Esophagus squamous epithelium (tissue), 5 donors: ENCODE measurements at places on chromosomes 1 and 21. TPM values are rescaled to one million over a fixed set of nuclear protein-coding genes. Genes with fewer than 3 reads are reported as not detected.

DNA sequence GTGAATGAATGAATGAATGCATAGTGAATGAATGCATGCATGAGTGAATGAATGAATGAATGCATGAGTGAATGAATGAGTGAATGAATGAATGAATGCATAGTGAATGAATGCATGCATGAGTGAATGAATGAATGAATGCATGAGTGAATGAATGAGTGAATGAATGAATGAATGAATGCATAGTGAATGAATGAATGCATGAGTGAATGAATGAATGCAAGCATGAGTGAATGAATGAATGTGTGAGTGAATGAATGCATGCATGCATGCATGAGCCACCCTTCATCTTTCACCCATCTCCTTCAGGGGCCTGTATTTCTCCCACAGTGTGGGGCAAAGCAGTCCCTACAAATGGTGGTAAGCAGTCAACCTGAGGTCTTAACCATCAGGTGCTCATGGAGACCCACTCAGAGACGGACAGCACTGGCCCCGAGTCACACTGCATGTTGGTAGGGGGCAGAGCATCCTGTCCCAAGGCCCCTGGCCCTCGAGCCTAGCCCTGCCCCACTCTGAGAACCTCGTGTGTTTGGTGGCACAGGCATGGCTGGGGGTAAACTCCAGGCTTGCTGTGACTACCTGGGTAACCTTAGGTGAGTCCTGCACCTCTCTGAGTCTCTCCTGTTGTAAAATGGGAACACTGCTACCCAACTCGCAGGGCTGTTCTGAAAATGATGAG is 28.0 kb upstream of the PAX7 start:
- DNase-seq = no peak

GRCh38 chr1:184941735-184942134 is 32.6 kb downstream of the NIBAN1 start:
- DNase-seq = no peak

- no peak for DNase-seq
These were observed 51.6 kb downstream of the FAM163A start for GRCh38 chr1:179794669-179795068.

DNA sequence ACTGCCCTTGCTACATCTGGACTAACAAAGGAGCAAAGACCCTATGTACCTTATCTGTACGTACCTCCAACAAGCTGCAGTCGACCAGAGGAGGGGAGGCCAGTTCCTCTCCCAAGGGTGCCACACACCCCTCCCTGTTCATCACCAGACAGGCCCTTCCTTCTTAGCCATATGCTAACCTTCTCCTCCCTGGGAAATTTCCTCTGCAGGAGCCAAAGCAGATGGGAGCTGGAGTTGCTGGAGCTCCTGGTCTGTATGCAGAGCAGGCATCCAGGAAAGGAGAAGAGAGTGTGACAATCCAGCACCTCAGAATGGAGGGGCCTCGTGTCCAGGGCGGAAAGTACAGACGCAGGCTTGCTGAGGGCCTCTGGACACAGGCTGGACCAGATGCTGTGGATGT is 48.5 kb downstream of the C8B start:
- no peak for DNase-seq

- DNase-seq = no peak
These were observed 31.6 kb downstream of the CLIC4 start for GRCh38 chr1:24776821-24777220.

GRCh38 chr1:206497363-206497762 is 10.0 kb upstream of the RASSF5 start:
- no peak for DNase-seq

GRCh38 chr1:157948312-157949073 is 45.0 kb upstream of the KIRREL1 start:
- no peak for DNase-seq

- DNase-seq = no peak
These were observed 103.0 kb downstream of the SSBP3 start for GRCh38 chr1:54302951-54303843.

The CHRNB2 gene
- 0.19 TPM for total RNA-seq

The C1QB gene
- 240 TPM for total RNA-seq

The PLA2G2F gene
- not detected for total RNA-seq
